Naive thymus-derived CD4-positive, alpha-beta T cell (primary cell): ENCODE measurements at places on chromosomes 6 and 20.

DNA sequence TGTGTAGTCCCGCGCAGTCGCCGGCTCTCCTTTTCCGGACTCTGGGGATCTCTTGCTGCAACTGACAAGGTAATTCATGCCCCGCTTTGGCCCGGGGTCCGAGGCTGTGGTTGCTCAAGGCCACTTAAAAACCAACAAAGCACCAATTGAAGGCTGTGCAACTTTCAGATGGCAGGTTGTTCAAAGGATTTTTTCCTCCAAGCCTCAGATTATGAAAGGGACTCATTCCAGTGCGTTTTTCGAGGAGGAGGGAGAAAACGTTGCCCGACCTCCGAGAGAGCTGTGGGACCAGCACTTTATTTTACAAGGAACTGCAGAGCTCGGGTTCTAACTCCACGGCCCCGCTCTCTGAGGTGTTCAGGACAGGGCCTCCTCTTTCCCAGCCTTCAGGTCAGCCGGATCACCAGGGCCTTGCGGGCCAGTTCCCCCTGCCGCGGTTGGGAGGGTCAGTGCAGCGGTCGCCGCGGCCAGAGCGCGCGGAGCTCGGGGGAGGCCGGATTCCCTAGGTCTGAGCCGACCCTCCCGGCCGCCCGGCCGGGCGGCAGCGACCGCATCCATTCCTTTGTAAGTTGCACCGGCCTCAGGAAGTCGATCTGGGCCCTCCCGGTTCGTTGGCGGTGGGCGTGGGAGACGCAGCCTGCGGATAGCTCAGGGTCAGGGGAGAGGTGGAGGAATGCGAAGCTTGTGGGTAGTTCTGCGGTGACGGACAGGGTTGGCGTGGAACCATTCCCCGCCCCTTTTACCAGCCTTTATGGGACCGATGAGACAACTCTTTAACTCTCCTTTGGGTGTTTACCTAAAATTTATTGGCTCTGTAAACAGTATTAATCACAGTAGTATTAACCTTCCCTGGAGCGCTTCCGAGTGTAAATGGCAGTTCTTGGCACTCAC, 1.6 kb downstream of the UTRN start:
- DNase-seq, result peak; percentile 24

GRCh38 chr6:16355699-16356446, 117.5 kb downstream of the GMPR start:
- DNase-seq, result no peak

- no peak for DNase-seq
Observed at GRCh38 chr6:109102762-109103161, 7.5 kb downstream of the CEP57L1 start.

DNA sequence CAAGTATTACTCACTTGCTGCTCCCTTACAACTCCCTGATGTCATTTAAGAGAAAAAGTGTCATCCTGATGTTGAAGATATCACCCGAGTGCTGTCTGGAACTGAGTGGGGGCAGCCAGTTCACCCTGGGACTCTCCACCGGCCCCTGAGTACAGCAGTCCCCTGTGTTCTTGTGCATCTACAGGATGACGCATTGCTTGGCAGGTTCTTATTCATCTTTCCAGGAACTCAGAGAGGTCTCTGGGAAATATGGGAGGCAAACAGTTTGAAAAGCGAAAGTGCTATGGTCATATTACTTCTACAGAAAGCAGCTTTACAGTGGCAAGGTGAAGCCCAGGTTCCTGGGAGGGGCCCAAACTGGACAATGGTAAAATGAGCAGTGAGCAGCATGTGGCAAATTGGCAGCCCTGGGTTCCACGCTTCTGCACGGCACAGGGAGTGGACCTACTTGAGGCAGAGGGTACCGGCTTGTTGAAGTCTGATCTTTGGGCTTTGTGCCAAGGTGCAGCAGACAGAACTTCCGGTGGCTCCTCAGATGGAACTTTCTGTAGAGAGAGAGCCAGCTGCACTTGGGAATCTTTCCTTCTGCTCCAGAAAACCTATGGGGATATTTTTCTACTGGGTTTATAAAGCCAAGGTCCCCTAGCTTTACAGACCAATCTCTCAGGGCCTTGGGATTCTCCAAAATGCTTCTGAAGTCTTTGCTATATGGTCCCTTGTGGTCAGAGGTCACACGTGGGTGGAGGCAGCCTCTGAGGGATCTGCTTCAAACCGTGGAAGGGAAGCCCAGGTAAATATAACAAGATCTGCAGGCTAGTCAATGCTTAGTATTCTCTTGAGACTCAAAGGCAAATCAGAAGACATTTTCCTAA, 128.3 kb downstream of the MAP3K7 start:
- no peak for DNase-seq

- no peak for DNase-seq
Observed at GRCh38 chr6:231779-232178, 60.5 kb upstream of the DUSP22 start.

DNA sequence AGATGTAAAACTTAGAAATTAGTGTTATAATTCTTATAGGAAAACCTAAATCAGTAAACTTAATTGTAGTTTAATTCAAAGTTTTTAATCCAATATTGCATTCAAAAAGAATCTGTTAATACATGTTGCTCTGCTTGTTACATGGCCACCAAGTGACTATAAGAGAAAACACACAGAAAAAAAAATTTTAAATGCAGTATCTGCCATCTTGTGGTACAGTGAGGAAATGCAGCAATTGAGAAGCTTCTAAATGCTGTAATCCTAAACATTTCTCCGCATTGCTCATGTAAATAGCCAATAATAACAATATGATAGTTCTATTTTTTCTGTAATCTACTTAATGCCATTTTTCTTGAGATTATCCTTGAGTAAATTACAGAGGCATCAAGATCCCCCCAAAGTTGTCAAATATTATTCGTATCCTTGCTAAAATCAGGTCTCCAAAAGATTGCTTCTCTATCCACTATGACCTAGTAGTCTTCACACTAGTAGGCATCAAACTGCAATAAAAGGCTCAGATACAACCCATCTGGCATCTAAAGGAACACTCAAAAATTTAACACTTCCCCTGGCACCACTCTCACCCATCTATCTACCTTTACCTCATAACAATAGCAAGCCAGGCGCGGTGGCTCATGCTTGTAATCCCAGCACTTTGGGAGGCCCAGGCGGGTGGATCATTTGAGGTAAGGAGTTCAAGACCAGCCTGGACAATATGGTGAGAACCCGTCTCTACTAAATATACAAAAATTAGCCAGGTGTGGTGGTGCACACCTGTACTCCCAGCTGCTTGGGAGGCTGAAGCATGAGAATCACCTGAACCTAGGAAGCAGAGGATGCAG, 34.6 kb downstream of the HDAC2 start:
- peak; percentile 3 for DNase-seq

GRCh38 chr6:170289180-170289931, 1.5 kb downstream of the DLL1 start:
- peak; percentile 34 for DNase-seq

- DNase-seq, result no peak
Observed at GRCh38 chr6:65545920-65546319, 161.1 kb downstream of the EYS start.

DNA sequence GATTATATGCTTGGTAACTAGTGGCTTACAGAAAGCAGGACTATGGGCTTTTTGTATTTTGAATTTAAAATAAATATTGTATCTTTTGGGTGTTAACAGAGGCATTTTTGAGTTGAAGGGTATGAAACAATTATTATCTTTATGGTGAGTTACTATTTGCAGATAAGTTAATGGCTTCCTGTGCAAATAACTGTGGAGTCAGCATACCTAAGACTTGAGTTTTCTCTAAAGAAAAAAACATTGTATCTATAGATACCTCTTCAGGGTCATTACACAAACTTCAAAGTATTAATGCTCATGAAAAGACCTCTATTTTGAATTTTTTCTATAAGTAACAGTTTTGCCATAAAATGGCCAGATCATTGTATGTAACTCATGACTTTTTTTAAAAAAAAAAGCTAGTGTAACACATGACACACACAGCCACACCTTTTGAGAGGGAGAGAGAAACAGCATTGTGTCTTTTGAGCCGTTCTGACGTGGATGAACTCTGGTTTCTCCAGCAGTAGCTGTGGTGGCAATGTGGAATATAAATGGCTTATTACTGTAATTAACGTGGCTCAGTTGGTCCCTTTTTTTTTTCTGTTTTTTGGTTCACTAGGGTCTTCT, 36.3 kb downstream of the PLEKHG1 start:
- DNase-seq, result no peak

DNA sequence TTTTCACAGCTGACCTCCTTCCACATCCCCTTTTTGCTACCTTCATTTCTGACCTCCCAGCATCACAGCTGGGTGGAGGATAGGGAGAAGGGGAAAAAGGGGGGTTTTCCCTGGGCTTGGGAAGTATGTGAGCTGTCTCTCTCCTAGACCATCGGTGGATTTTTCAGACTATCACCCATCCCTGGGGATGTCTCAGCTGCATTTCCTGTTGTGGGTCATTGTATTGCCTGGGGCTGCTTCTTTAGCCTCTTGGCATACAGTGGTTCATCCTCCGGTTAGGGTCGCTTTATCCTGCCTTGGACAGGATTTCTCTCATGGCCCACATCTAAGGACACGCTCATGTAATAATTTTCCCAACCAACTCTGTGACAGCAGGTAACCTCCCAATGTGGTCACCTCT, 142.5 kb upstream of the ARG1 start:
- no peak for DNase-seq

- no peak for DNase-seq
Observed at GRCh38 chr20:24683676-24684075, 214.2 kb downstream of the SYNDIG1 start.

DNA sequence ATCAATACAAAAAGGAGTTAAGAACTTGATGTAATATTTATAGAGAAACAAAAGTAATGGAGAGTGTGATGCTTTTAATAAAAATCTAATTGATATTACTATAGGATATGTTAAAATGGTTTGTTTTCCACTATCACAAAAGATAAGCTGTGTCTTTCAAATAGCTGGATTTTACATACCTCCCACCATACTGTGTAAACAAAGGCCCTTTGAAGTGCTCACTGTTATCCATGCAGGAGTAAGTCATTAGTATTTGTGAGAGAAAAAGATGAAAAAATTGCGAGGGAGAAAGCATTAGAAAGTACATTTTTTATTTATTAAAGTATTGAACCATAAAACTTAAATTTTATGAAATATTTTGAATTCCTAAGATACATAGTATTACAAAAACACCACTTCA, 733.0 kb downstream of the GRIK2 start:
- no peak for DNase-seq

GRCh38 chr6:2360716-2361115, 115.3 kb upstream of the GMDS start:
- no peak for DNase-seq

DNA sequence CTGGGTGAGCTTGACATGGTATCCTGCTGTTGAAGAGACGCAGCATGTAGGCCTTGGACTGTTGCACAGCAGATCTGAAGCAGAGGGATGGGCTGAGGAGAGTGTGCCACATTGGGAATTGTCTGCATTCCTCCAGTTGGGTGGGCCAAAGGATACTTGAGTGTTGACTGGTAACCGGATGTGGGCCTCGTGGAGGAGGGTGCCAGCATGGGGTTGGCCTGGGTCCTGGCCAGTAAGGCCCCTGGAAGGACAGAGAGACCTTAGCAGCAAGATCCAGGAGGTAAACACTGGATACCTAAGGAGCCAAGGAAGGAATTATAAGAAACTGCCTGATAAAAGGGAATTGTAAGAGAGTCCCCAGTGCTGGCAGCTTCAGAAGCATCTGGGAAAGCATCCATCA, 76.9 kb downstream of the FIG4 start:
- DNase-seq, result no peak

- no peak for DNase-seq
Observed at GRCh38 chr6:83978324-83978734, 55.2 kb upstream of the MRAP2 start.

- DNase-seq, result no peak
Observed at GRCh38 chr6:22057962-22058361, 238.9 kb downstream of the PRL start.

DNA sequence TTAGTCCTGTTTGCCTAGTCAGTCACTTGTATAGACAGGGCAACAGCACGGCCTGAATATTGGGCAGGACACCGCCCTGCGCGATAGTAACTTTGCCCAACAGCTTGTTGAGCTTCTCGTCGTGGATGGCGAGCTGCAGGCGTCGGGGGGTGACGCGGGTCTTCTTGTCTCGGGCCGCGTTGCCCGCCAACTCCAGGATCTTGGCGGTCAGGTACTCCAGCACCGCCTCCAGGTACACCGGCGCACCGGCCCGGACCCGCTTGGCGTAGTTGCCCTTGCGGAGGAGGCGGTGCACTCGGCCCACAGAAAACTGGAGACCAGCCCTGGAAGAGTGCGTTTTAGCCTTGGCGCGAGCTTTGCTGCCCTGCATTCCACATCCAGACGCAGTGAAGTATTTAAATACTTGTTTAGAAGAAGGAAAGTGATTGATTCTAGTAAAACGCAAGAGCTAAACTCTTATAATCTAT, 92.8 kb upstream of the BTN3A2 start:
- DNase-seq, result no peak

DNA sequence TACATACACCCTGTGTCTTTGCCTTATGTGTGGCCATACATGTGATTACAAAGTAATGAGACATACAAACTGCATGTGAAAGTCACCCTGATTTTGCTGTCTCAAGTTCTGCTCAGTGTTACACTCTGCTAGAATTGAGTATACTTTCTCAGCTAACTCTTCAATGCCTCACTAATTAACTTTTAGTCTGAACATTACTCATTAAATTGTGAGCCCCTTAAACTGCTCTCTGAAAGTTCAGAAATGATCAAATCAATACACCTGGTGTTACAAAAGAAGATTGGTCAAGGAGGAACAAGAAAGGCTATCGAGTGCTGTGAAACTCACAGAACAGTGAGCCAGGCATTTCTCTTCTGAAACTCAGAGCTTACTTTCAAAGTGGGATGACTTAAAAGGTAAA, 71.3 kb downstream of the MKKS start:
- DNase-seq, result no peak

- DNase-seq, result no peak
Observed at GRCh38 chr6:35581633-35582032, 68.9 kb upstream of the TULP1 start.

GRCh38 chr6:130314271-130314670, 51.5 kb upstream of the TMEM200A start:
- no peak for DNase-seq

GRCh38 chr6:1856381-1856780, 246.7 kb downstream of the FOXC1 start:
- no peak for DNase-seq

- DNase-seq, result no peak
Observed at GRCh38 chr6:428047-428603, 36.6 kb downstream of the IRF4 start.
